HCT116 (cell line): ENCODE measurements at places on chromosomes 11 and 22. TPM values are rescaled to one million over a fixed set of nuclear protein-coding genes. Genes with fewer than 3 reads are reported as not detected.

DNA sequence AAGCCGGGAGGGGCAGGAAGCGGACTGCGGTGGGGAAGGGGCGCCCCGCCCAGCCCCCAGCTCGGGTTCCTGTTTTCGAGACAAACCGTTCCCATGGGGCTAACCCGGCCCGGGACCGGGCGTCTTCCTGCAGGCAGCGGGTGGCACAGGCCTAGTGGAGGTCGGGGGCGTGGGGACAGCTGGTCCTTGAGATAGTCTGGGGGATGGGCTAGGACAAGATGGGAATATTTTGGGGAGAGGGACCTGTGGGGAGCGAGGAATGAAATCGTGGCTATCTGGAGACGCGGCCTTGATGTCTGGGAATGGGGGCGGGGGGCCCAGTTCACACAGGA is 1.2 kb upstream of the RASGRP2 start:
- no peak overlapping the region for H3K4me3 ChIP-seq
- no peak for DNase-seq
- H3K36me3 ChIP-seq = no peaks in the 10 kb centered on the region
- no peak overlapping the region for H3K27ac ChIP-seq
- H3K4me1 ChIP-seq = peaks cover 7% of the 10 kb centered on the region; the same call in 1 of the 2 replicates
- H3K27me3 ChIP-seq = no peaks in the 10 kb centered on the region

GRCh38 chr11:103749158-103749557 is 287.3 kb upstream of the DDI1 start:
- H3K36me3 ChIP-seq = no peaks in the 10 kb centered on the region
- no peak overlapping the region for H3K27ac ChIP-seq
- no peaks in the 10 kb centered on the region for H3K27me3 ChIP-seq
- DNase-seq = no peak
- no peak overlapping the region for H3K4me3 ChIP-seq
- no peaks in the 10 kb centered on the region for H3K4me1 ChIP-seq

- no peaks in the 10 kb centered on the region for H3K27me3 ChIP-seq
- H3K4me3 ChIP-seq = peak overlapping the region; percentile 72
- no peak for DNase-seq
- H3K4me1 ChIP-seq = peaks cover 13% of the 10 kb centered on the region; the same call in 1 of the 2 replicates
- H3K36me3 ChIP-seq = 0 out of 2 replicates have a peak, but pooled peaks cover 3% of the 10 kb centered on the region
- H3K27ac ChIP-seq = peak overlapping the region; percentile 100
Measured at GRCh38 chr22:41092847-41093411, 537 bp downstream of the EP300 start.

- no peak for DNase-seq
- no peak overlapping the region for H3K4me3 ChIP-seq
- H3K36me3 ChIP-seq = peaks cover 17% of the 10 kb centered on the region; the same call in 1 of the 2 replicates
- H3K27ac ChIP-seq = no peak overlapping the region
Measured at GRCh38 chr11:928786-929185, 3.1 kb downstream of the AP2A2 start.

- no peaks in the 10 kb centered on the region for H3K27me3 ChIP-seq
- no peak for DNase-seq
- H3K4me3 ChIP-seq = no peak overlapping the region
- H3K4me1 ChIP-seq = peaks cover 26% of the 10 kb centered on the region
- H3K36me3 ChIP-seq = peaks cover 13% of the 10 kb centered on the region; the same call in 1 of the 2 replicates
Measured at GRCh38 chr11:69356703-69357457, 62.9 kb downstream of the MYEOV start.

DNA sequence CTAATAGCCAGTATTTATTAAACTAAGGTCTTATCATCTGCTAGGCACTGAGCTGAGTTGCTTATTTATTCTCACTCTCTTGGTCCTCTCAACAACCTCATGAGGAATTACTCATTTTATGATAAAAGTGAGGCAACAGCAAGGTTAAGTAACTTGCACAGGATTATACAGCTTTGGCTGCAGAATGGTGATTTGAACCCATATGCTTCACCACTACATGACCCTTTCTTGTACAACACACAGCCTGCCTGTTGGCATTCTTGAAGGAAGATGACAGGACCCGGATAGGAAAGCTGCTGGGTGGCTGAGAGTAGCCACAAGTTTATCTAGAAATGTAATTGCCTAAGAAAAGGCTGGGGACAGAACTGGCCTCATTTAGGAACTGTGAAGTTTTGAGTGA is 5.3 kb upstream of the PARVA start:
- peaks cover 8% of the 10 kb centered on the region for H3K4me1 ChIP-seq
- H3K27ac ChIP-seq = no peak overlapping the region
- no peak for DNase-seq
- no peak overlapping the region for H3K4me3 ChIP-seq

Gene LMO1
- 0.27 TPM for total RNA-seq

DNA sequence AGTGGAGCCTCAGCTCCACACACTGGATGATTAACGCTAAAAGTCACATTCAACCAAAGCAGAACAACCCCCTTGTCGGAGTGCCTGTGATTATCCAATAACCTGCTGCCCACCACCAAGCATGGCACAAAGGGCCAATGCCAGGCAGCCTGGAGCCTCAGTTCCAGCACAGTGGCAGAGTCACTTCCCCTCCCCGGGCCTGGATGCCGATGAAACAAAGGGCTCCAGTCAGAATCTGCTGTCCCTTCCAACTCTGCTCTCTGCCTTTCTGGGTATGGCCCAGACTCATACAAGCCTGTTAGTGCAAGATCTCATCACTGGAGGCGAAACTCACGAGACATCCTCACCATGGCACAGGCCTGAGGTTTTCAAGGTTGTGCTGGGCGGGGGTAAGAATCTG is 52.1 kb downstream of the CLTCL1 start:
- H3K27ac ChIP-seq = no peak overlapping the region
- no peaks in the 10 kb centered on the region for H3K36me3 ChIP-seq
- H3K4me3 ChIP-seq = no peak overlapping the region
- no peaks in the 10 kb centered on the region for H3K27me3 ChIP-seq
- no peak for DNase-seq
